NCI-H460 (cell line): ENCODE measurements at places on chromosomes 7 and 10.

GRCh38 chr7:107170051-107170915 lies 1.5 kb downstream of the HBP1 start:
- DNase-seq: no peak

DNA sequence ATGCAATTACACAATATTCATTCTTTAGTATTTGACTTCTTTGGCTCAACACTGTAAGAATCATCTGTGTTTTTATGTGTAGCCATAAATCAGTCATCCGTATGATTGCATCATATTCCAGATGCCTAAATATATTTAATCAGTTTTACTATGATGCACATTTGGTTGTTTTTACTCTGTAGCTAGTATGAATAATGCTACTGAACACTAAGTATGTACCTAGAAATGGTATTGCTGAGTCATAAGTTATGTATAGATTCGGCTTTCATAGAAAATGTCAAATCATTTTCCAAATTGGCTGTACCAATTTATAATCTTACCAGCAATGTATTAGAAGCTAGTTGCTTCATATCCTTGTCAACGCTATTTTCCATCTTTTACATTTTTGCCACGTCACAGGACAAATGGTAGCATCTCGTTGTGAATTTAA lies 197.3 kb upstream of the PLXNA4 start:
- no peak for DNase-seq

DNA sequence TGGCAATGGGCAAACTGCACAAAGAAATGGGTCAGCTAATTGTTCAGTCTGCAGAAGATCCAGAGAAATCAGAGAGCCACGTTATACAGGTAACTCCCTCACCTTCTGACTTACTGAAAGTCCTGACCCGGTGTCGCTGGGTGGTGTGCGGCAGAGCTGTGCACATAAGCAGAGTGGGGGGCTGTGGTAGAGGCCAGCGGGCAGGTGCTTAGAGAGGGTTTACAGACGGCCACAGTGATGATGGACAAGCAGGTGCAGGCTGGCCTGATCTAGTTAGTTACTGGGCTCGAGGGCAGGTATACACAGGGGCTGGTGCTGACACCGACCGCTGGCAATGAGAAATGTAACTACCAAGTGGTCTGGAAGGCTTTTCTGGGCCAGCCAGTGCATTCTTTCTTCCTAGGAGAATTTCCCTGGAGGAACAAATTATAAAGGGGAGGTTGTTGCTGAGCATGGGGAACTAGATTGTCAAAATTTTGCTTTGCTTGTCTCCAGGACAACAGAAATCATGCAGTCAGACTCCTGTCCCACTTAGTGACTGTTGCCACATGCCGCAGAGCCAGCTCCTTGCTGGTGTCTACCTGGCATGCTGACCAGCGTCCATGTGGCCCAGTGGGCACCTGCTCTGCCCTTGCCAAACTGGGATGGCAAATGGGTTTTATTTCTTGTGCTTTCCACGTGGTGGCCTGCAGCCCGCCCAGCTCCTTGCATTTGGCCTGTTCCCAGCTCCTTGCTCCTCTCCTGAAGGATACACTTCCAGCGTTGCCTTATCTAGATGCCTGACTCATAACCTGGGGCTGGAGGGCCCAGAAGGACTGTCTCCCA lies 28.8 kb downstream of the DENND10 start:
- DNase-seq: no peak

DNA sequence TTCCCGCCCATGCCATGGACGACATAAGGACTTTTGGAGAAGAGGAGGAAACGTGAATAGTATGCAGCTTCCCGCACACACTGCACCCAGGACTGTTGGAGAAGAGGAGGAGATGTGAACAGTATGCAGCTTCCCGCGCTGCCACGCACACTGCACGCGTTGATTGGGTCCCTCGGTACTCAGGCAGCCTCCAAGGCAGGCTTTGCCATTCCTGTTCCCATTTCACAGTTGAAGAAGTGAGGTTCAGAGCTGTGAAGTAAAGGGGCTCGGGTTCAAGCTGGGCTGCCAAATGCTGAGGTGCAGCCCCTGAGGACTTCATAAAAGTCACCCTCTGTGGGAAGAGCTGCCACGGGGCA lies 147.9 kb upstream of the FAM20C start:
- no peak for DNase-seq

DNA sequence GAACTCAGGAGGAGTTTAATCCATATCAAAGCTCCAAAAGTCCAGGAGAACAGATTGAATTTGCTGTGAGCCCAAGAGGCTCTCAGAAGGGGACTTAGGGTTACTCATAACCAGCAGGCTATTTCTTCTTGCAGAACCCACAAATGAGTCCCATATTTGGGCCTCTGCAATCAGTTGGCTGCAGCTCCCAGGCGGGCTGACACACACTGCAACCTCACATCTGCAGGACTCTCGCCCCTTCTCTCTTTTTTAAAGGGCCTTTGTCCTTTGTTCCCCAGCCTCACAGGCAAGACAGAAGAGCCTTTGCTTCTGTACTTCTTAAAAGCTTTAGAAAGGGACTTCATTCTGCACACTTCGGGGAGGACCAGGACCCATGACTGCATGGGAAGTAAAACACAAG lies 26.7 kb downstream of the CREB3L2 start:
- DNase-seq: no peak
